ENCODE measurements at places on chromosomes 2 and 18. TPM values are rescaled to one million over a fixed set of nuclear protein-coding genes. Genes with fewer than 3 reads are reported as not detected.

DNA sequence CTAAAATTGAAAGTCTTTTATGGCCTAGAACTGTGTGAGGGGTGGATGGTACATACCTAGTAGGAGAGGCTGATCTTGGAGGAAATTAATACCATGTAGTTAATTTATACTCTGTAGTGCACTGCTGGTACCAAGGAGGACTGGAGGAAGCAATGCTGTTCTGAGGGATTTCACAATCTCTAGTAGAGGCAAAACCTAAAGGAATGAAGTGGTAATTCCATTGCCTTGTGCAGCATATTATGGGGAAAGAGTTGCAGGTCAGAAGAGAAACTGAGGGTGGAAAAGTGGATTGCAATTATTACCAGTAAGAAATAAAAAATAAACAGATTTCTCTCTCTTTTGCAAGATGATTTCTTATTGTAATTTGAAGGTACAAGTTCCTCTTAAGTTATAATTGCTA, 2.2 kb downstream of the ABI2 start:
- DNase-seq: no peak

- DNase-seq: no peak
Observed at GRCh38 chr2:183057333-183057985, 19.2 kb upstream of the NCKAP1 start.

The KCNF1 gene
- not detected for total RNA-seq

DNA sequence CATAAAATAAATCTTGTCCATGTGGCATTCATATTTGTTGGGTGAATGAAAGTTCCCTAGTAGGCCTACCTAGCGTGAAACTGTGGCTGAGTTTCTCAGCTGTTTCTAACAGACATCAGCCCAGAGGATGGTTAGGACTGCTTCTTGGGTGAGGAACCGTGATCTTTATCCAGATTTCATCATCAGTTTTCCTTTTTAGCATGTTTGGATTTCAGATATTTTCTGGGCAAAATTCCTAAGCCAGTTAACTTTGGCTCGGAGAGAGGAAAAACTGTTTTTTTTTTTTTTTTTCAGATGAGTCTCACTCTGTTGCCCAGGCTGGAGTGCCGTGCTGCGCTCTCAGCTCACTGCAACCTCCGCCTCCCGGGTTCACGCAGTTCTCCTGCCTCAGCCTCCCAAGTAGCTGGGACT, 53.5 kb downstream of the DGKD start:
- DNase-seq: no peak

- no peak for DNase-seq
Observed at GRCh38 chr18:3147935-3148554, 71.7 kb downstream of the MYOM1 start.

DNA sequence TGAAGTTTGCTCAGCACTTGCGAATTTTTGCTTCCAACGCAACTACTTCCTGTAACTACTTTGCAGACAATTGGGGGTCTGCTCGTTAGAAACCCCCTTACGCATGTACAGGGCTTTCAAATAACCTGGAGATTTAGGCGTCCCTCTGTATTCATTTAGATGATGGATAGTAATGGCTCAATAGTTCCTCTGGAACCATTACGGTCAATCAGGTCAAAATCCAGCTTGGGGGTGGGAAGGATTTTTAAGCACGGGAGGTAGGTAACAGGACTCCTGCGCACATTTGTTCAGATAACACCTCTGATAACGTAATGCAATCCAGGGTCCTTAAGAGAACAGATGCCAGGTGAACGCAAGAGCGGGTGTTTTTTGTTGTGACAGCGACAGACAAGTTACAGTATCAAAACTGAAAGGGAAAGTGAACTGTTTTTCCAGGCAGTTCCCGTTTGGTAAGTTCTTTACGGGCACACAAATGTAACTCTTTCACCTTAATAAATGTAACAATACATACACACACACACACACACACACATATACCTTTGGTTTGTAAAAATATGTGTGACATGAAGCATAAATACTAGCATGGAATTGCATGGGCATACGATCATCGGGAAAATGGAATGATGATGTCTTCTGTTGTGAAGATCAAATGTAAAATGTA, 3.8 kb upstream of the OSR1 start:
- no peak for DNase-seq

- no peak for DNase-seq
Observed at GRCh38 chr2:28995765-28996750, 15.0 kb downstream of the TOGARAM2 start.

- peak; percentile 68 for DNase-seq
Observed at GRCh38 chr2:27441958-27442919, at the start of gene KRTCAP3. KRTCAP3 (plus strand) TSS chr2:27442381; CDS start chr2:27442413, 32 bp downstream.

DNA sequence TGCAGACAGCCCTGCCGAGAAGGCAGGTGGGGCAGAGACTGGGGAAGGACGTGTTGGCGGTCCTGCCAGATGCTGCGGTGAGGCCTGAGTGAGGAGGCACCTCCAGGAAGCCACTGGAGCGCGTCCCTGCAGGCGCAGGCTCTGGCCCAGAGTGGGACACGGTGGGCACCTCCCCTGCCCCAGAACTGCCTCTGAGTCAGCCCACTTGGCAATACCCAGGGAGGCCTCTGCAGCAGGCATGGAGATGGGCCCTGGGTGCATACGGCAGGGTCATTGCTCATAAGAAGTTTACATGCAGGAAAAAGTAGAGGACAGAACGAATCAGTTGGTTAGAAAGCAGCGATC, 195.9 kb downstream of the TFCP2L1 start:
- DNase-seq: no peak

DNA sequence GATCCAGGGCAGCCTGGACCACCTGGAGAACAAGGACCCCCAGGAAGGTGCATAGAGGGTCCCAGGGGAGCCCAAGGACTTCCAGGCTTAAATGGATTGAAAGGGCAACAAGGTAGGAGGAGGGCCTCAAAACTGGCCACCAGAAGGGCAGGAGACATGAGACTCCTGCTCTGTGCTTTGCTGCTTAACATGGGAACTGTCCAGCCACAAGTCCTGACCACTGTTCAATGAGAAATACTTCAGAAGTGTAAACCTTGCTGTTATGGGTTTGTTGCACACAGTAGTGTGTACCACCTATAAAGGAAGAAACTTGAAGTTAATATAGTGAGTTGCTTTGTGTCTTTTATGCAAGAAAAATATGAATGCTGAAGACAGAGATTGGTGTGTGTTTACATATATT, 44.2 kb upstream of the MFF start:
- DNase-seq: no peak

The CIB4 gene
- total RNA-seq: not detected

The CAD gene
- total RNA-seq: 55.9 TPM

The GCG gene
- total RNA-seq: not detected

GRCh38 chr18:58723810-58724602, 52.7 kb downstream of the MALT1 start:
- no peak for DNase-seq

The DNAJC5G gene
- total RNA-seq: not detected

- no peak for DNase-seq
Observed at GRCh38 chr2:175111200-175111657, 56.8 kb downstream of the ATF2 start.

The ANTXR1 gene
- total RNA-seq: not detected

DNA sequence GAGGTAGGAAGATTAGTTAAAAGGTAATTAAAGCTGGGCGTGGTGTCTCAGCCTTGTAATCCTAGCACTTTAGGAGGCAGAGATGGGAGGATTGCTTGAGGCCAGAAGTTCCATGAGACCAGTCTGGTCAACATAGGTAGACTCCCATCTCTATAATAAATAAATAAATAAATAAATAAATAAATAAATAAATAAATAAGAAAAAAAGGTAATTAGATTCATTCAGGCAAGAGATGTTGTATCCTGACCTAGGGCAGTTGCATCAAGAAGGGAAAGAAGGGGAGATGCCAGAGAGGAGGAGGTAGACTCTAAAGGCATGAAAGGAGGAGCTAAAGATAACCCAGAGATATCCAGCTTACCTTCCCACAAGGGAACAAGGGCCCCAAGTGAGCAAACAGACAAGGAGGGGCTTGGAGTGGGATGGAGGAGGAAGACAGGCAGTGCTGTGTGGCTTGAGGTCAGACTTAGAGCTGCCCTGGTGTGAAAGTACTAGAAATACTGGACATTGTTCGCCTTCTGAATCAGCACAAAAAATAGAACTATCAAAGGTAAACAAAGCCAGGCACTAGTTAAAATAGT, 7.4 kb upstream of the RAB1A start:
- no peak for DNase-seq

- DNase-seq: no peak
Observed at GRCh38 chr2:19667536-19667949, 234.2 kb downstream of the TTC32 start.

GRCh38 chr2:516944-517343, 160.3 kb downstream of the TMEM18 start:
- no peak for DNase-seq

DNA sequence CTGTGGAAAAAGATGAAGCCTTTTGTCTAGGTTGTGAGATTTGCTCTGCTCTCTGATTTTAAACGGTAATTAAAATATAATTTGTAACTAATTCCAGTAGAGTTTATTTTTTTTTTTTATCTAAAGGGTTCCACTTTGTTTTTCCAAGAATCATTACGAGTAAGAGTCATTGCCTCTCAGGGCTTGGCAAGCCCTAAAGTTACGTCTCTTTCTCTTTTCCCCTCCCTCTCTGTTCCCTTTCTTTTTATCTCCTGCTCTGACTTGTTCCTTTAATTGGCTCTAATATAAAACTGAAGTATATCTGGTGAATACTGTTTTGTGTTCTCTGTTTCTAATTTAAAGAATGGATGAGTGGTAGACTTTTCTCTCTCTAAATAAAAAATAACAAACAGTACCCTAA, 75.8 kb downstream of the CALCRL start:
- no peak for DNase-seq

DNA sequence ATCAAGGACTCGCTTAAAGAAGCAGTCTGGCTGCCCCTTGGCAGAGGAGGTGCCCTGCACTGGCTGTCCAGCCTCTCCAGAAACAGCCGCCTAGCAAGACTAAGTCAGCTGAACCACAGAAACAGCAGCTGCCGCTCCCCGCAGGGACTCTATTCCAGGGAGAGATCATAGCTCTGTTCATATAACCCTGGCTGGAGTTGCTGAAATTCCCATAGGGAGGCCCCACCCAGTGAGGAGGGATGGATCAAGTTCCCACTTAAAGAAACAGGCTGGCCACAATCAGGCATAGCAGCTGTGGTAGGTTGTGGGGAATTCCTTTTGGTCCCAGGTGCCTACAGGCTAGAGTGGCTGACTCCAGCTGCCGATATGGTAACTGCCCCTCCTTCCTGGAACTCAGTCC, 74.2 kb upstream of the MC4R start:
- DNase-seq: no peak

DNA sequence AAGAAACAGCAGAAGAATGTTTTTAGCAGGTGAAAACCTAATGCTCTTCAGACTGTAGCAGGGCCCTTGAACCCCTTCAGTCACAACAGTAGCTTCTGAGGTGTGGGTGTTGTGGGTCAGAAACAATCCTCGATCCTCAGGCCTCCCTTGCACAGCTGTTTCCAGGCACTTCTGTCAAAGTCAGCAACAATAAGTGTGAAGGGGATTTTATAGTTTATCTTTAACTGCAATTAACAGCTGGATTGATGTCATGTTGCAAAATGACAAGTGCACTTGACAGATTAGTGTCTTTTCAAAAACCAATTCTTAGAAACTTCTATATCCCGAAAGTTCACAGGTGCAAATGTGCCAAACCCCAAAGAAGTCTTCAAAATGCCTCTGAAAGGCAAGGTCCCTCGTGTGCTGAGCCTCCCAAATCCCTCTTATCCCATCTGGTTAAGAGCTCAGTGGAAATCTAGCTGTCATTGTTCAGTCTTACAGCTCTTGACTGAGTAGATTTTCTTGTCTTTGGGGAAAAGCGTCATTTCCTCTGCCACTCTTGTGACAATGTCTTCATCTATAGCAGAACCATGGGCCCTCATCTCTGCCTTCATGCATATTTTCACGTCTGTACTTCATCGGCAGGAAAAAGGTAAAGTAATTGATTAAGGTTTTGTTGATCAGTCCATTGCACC, 29.6 kb downstream of the M1AP start:
- DNase-seq: no peak

GRCh38 chr2:3200420-3200939, 177.1 kb downstream of the EIPR1 start:
- no peak for DNase-seq

The AFF3 gene
- total RNA-seq: 228 TPM

DNA sequence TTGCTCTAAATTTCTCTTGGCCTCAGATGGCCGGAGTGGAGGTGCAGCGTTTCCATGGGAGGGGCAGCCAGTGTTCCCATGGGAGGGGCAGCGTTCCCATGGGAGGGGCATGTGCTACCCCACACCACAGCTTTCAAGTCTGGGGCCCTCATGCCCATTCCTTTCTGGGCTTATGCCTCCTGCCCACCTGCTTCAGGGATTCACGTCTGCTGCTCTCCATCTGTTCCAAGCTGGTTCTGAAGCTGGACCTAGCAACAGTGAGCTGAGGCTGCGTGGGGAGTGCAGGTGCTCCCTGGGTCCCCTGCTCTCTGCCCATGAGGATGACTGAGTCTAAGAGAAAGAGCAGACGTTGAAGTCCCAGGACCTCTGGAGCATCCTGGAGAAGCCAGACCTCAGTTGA, 243.1 kb upstream of the PXDN start:
- no peak for DNase-seq

DNA sequence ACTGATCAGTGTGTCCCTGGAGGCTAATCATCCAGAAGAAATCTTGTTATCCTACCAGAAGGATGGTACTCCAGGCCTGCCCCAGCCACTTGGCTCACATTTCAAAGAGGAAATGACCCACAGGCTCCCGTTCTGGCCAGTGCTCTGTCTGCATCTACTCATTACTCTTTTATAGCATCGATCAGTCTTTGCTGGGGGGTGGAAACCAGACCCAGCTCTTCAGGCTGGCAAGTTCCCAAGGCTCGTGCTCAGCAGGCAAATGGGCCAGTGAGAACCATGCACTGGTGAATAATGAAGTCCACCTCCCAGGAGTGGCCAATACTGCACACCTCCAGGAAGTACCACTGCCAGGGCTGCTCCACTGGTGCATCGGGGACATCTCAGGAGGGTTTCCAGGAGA, 38.8 kb downstream of the DNER start:
- no peak for DNase-seq

The CHRNG gene
- total RNA-seq: not detected

GRCh38 chr2:153105829-153106578, 372.6 kb downstream of the RPRM start:
- no peak for DNase-seq

GRCh38 chr2:236642584-236643291, 73.1 kb downstream of the ACKR3 start:
- no peak for DNase-seq

DNA sequence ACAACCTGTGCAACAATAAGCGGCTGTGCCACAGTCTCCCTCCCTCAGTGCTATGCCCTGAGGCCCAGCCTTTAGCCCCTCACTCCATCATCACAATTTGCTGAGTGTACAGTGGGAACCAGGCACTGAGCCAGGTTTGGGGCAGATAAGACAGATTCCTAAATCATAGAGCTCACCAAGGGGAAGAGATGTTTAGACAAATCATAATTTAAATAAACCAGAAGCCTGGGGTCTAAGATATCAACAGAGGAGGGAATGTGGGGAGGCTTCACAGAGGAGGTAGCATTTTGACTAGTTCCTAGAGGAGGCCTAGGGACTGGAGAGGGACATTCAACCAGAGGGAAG, 139.3 kb upstream of the EPAS1 start:
- no peak for DNase-seq

- DNase-seq: no peak
Observed at GRCh38 chr2:24365051-24365450, 4.7 kb upstream of the ITSN2 start.

The DNER gene
- not detected for total RNA-seq

The MGAT5 gene
- 66.7 TPM for total RNA-seq

- DNase-seq: no peak
Observed at GRCh38 chr2:105943977-105944376, 199.3 kb downstream of the NCK2 start.
